ENCODE measurements at places on chromosomes 7 and 10.
A peak's percentile ranks its signal among the peaks of the same experiment; 100 is the strongest.

DNA sequence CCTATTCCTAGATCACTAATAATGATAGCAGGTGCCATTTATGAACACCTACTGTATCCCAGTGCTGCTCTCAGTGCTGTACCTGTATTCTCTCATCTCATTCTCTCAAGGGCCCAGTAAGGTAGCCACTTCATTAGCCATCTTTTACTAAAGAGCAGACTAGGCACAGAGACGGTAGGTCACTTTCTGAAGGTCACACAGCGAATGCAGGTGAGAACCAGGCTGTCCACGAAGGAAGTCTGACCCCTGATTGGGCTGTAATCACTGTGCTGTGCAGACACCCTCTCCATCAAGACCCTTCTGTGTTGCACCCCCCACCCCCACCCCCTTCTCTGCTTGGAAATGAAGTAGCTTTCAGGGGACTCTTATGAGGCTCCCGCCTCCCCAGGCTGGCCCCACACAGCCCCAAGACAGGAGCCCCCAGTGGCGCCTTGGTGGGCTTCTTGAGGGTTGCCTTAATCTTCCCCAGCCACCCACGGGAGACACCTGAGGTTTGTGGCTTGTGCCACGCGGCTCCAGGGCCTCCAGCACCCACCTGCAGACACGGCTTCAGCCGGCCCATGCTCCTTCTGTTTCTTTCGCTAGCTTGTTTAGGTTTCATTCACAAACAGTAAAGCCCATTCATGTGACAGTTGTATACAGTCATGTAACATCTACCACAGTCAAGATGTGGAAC is 81.7 kb upstream of the FAM20C start:
- DNase-seq, result no peak

GRCh38 chr10:98086837-98087708 is 47.4 kb upstream of the R3HCC1L start:
- no peak for DNase-seq

DNA sequence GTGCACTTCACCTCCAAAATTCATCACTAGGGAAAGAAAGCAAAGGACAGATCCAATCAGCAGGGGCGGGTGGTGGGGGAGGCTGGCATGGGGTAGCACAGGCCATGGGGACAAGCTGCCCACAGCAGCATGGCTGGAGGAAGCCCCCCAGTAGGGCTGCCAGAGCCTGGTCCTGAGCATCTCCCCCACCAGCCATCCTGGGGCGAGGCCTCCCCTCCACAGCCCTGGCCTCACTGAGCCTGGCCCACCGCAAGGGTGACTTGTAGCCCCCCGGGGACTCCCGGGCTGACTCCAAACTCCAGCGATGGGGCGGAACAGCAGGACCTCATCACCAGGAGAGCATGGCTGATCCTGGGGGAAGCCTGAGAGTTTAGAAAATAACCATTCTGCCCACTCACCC is 92.4 kb upstream of the TCERG1L start:
- DNase-seq, result no peak

DNA sequence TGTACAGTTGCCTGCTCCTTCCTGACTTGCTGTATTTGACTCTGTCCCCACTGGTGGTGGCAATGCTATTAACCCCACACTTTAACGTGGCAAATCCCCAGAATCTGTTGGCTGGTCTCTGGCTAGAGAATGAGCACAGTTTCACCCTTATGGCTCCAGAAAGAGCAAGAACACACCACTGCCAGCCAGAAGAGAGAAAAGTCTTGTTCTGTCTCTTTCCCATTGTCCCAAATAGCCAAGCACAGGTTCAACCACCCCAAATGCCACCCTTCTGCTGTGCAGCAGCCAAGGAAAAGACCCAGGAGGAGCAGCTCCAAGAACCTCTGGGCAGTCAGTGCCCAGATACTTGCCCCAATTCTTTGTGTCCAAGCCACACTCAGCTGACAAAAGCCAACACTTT is 11.3 kb downstream of the SLC16A9 start:
- no peak for DNase-seq

GRCh38 chr7:26202019-26202990 is 760 bp downstream of the CBX3 start:
- peak; percentile 62 for DNase-seq

DNA sequence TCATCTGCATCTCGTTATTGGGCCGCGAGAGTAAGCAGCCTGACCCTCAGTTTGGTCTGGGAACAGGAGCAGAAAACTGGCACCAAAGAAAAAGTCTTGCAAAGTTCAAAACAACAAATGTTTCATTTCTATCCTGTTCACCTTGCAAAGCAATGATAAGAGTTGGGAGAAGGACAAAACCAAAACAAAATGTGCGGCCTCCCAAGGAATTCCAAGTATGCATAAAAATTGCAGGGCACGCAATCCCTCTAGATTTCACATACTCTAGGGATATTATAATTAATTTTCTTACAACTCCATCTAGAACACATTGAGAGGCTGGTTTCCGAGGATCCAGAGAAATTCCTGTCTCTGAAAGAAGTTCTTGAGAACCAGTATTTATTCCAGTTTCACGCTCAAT is 20.1 kb downstream of the CHUK start:
- DNase-seq, result no peak

GRCh38 chr10:61842755-61843497 is 58.6 kb upstream of the ARID5B start:
- DNase-seq, result no peak

DNA sequence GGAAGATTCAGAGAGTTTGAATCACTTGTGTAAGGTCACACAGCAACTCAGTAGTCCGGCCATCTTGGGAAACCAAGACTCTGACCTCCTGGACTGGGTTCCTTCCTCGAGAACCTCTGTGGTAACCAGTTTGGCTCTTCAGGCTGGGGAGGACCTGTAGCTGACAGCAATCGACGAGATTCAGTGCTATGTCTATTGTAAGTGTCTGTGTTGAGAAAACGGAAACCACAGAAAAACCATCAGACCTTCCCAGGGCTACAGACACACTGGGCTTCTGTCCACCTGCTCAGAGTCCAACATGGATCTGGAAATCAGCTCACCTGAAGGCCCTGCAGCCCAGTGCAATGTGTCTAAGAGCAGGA is 403.7 kb downstream of the RPS24 start:
- DNase-seq, result peak; percentile 7

- no peak for DNase-seq
Observed at GRCh38 chr10:61398366-61399129, 54.6 kb downstream of the TMEM26 start.

- DNase-seq, result no peak
Observed at GRCh38 chr7:15669443-15670090, 16.9 kb downstream of the MEOX2 start.

DNA sequence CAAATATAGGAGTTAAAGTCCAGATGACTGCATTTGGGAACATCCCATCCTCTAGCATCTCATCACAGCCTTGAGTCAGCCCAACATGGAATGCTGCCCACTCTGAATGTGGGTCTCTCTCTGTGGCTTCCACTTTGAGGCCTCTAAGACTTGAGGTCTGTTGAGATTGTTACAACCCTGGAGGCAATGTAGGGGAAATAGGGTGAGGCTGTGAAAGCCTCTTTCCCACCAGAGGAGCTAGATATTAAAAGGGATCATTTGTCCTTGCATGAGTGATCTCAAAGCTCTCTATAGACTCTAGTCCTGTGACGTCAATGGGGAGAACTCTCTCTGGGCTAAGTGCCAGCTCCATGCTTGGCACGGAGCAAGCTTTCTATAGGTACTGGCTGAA is 6.4 kb upstream of the GOLGA7B start:
- DNase-seq, result no peak

GRCh38 chr7:77353407-77353721 is 62.8 kb downstream of the GSAP start:
- DNase-seq, result no peak

DNA sequence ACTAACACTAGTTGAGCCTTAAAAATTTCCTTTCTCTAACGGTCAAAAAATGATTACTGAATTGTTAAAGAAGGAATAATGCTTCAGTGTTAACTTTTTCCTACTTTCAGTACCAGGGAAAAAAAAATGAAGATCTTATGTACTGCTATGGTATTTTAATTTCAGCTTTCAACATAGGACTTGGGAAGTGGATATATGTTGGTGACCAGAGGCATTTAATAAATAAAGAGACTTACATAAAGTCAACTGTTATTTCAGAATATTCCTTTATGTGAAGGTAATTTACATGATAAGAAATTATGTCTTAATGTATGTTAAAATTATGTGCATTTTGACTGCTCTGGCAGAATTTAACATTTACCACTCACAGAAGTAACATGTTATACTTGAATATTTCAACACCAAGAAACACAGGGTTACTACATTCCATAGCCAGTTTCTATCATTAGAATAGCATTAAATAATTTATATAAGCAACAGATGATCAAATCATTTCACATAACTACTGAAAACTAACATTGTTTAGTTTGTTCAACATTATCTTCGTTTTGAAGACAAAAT is 250.3 kb upstream of the MDFIC start:
- no peak for DNase-seq

- DNase-seq, result no peak
Observed at GRCh38 chr10:49647554-49647953, 31.9 kb upstream of the C10orf53 start.

DNA sequence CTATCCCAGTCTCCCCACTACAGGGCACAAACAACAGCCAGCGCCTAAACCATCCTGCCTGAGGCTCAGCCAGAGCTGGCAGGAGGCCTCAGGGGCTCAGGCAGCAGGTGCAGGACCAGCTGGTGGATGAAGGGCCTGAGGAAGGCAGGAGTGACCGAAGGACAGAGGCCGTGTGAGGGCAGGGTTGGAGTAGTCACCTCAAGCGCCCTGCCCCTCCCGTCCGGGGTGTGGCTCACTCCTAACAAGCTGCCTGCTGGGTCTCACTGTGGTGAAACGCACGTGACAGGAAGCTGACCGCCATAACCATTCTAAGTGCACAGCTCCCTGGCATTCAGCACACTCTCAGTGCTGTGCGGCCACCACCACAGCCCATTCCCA is 281.1 kb downstream of the ELFN1 start:
- DNase-seq, result peak; percentile 60

GRCh38 chr10:11824376-11824775 is 1.2 kb downstream of the PROSER2 start:
- no peak for DNase-seq

GRCh38 chr7:7202375-7202720 is 20.0 kb downstream of the C1GALT1 start:
- DNase-seq, result no peak

- DNase-seq, result no peak
Observed at GRCh38 chr7:157693521-157694375, 356.9 kb downstream of the DNAJB6 start.

- DNase-seq, result no peak
Observed at GRCh38 chr7:45105588-45106188, 5.8 kb downstream of the TBRG4 start.

GRCh38 chr7:121433775-121434174 is 37.7 kb upstream of the FAM3C start:
- no peak for DNase-seq

- no peak for DNase-seq
Observed at GRCh38 chr10:113560071-113560470, 7.2 kb downstream of the HABP2 start.

- no peak for DNase-seq
Observed at GRCh38 chr7:90824386-90825307, 228.5 kb downstream of the CDK14 start.

GRCh38 chr7:140646931-140647647 is 6.5 kb upstream of the DENND2A start:
- peak; percentile 42 for DNase-seq

GRCh38 chr7:150412518-150413488 is 33.7 kb downstream of the ZNF775 start:
- no peak for DNase-seq

GRCh38 chr7:44235582-44236332 is 35.0 kb downstream of the YKT6 start:
- no peak for DNase-seq

DNA sequence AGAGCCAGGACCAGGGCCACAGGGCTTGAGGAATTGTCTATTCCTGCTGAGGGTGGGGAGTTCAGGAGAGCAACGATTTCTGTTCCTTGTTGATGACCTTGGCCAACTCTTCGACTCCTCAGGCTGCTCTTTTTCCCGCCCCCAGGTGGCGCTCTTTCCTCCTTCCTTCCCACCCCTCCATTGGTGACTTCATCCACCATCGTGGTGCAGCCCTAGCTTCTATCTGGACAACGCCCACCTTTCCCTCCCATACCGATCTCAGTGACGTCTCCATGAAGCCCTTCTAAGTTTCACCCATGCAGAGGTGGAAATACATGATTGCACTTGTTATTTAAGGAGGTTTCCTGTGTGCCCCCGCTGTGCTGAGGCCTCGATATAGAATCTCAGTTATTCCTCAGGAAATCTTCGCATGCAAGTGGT is 22.1 kb upstream of the CARD11 start:
- DNase-seq, result peak; percentile 65

- no peak for DNase-seq
Observed at GRCh38 chr7:3762146-3762831, 461.2 kb downstream of the SDK1 start.

GRCh38 chr10:125344573-125345171 is 184.3 kb upstream of the CTBP2 start:
- no peak for DNase-seq

- no peak for DNase-seq
Observed at GRCh38 chr7:2611401-2611800, 20.4 kb upstream of the TTYH3 start.

DNA sequence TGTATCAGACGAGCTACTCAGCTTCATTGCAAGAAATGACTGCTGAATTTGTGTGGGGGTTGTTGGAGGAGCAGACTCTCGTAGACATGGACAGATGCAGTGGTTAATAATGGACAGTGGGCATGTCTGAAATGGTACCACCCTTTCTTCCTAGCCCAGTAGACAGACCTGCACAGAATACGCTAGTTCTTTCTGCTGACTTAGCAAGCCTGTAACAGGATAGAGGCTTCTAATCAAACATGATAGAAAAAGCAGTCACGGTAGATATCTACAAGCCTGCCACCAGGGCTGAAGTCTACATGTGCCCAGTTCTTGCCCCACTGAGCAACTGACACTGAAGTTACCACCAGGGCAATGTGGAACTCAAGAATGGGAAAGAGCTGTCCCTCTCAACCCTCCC is 188.0 kb downstream of the FANK1 start:
- no peak for DNase-seq

DNA sequence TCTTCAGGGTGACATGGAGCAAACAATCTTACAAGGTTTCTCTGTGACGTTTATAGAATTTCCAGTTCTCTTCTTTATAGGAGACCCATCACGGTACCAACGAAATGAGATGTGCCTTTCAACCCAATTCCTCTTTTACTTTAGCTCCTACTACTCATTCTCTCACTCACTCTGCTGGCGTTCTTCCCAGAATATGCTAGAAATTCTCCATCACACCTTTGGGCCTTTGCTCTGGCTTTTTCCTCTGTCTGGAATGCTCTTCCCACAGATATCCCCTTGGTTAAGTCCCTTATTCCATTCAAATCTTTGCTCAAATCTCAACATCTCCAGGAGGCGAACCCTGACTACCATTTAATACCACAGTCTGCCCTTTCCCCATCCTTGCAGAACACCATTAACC is 39.0 kb downstream of the SEMA3C start:
- DNase-seq, result no peak

All from CD4-positive, alpha-beta T cell treated with Interleukin-15 for 1 hour (primary cell).